Upper lobe of left lung (tissue), 6 donors: ENCODE measurements at places on chromosomes 7 and 10. TPM values are rescaled to one million over a fixed set of nuclear protein-coding genes. Genes with fewer than 3 reads are reported as not detected.

VWDE gene
- 2.3 TPM for total RNA-seq

SLC26A3 gene
- not detected for total RNA-seq

TFR2 gene
- 2.1 TPM for total RNA-seq

TMED4 gene
- 205 TPM for total RNA-seq

DNA sequence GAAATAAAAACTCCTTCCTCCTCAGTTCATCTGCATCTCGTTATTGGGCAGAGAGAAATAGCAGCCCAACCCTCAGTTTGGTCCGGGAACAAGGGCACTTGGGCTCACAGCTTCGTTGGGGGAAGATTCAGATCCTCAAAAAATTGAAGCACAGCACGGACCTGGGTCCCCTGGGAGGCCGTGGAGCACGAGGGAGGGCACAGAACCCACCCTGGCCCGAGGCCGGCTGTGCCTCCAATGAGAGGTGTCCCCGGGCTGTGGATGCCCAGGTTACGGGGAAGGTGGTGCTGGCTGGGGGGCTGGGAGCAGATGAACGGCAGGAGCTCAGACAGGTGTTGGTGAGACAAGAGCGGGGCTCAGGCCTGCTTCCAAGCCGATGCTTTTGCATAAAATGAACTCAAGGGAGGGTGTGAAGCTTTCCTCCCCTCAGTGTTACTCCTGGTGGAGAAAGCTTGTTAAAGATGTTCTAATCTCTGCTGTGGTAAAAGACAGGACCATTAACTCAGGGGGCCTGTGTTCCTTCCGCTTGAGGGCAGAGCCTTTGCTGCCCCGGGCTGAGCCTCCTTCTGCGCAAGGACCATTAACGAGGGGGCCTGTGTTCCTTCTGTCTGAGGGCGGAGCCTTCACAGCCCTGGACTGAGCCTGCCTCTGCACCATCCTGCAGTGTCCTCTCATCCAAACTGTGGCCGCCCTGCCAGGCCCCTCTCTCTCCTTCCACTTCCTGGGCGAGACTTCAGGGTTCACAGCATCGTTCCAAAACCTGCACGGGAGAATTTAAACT is 302.2 kb downstream of the ADARB2 start:
- DNase-seq: no peak
- H3K27ac ChIP-seq: no peak overlapping the region
- no peaks in the 10 kb centered on the region for H3K36me3 ChIP-seq
- no peak overlapping the region for H3K4me3 ChIP-seq
- H3K4me1 ChIP-seq: no peaks in the 10 kb centered on the region

- H3K4me3 ChIP-seq: no peak overlapping the region
- no peaks in the 10 kb centered on the region for H3K27me3 ChIP-seq
- H3K4me1 ChIP-seq: no peaks in the 10 kb centered on the region
- no peak for DNase-seq
- H3K27ac ChIP-seq: no peak overlapping the region
Observed at GRCh38 chr10:22379059-22379458, 33.8 kb downstream of the SPAG6 start.

DNA sequence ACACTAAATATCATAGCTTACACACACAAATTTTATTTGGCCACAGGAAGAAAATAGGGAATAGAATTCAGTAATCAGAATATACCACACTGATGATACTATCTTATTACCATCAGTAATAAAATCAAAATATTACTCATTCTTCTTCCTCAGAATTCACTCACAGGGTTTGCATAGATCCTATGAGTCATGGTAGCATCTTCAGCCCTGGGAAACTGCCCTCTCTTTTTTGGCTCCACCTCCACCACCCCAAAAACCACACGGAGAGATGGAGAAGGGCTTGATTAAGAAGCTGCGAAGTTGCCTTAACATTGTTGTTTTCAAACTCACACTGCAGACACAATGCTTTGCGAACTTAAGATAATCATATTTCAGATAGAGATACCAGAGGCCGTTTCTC is 154.1 kb upstream of the AHR start:
- no peaks in the 10 kb centered on the region for H3K36me3 ChIP-seq
- no peaks in the 10 kb centered on the region for H3K27me3 ChIP-seq
- H3K27ac ChIP-seq: no peak overlapping the region
- DNase-seq: no peak
- no peak overlapping the region for H3K4me3 ChIP-seq
- H3K4me1 ChIP-seq: peaks cover 8% of the 10 kb centered on the region

- H3K4me1 ChIP-seq: peaks cover 11% of the 10 kb centered on the region
- no peaks in the 10 kb centered on the region for H3K36me3 ChIP-seq
- no peak overlapping the region for H3K4me3 ChIP-seq
- DNase-seq: no peak
Observed at GRCh38 chr10:31076610-31076988, 44.9 kb upstream of the ZNF438 start.

- no peaks in the 10 kb centered on the region for H3K4me1 ChIP-seq
- DNase-seq: no peak
- peaks cover 69% of the 10 kb centered on the region for H3K36me3 ChIP-seq
- no peak overlapping the region for H3K4me3 ChIP-seq
- no peak overlapping the region for H3K27ac ChIP-seq
Observed at GRCh38 chr7:93138576-93138975, 9.6 kb downstream of the SAMD9L start.

DNA sequence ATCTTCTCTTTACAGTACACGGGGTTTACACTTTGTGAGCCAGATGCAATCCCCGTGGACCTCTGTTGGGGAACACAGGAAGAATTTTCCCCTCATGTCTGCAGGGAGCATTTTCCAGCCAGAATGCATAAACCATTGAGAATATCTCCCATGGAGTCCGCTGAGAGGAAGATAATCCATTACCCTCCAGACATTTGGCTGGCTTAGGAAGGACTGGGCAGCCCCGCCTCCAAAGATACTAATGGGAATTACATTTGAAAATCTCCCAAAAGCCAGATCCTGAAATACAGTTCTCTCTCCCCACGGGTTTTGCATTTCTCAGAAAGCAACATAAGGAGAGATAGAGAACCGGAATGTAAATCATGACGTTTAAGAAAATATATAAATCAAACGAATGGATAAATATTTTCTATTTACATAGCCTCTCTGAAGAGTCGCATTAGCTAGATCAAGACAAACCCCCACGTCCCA is 53.5 kb downstream of the TRIL start:
- H3K27me3 ChIP-seq: no peaks in the 10 kb centered on the region
- H3K36me3 ChIP-seq: no peaks in the 10 kb centered on the region
- H3K4me3 ChIP-seq: peak overlapping the region; percentile 35
- H3K27ac ChIP-seq: no peak overlapping the region
- DNase-seq: no peak

DNA sequence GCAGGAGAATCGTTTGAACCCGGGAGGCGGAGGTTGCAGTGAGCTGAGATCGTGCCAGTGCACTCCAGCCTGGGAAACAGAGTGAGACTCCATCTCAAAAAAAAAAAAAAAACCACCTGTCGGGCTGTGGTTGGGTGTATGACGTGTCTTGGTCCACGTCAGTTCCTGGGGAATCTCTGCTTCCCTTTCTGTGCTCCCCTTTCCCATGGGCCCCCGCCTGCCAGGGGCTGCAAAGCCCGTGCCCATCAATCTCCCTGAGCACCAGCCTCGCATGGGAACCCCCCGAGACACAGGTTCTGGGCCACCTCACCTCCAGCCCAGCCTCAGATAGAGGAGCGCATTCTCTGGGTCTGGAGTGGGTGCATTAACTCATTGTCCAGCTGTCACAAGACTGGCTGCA is 2.3 kb upstream of the SH2B2 start:
- no peaks in the 10 kb centered on the region for H3K27me3 ChIP-seq
- H3K4me1 ChIP-seq: peaks cover 30% of the 10 kb centered on the region
- no peak overlapping the region for H3K4me3 ChIP-seq
- peak overlapping the region; percentile 94 for H3K27ac ChIP-seq
- no peaks in the 10 kb centered on the region for H3K36me3 ChIP-seq

GRCh38 chr7:26515314-26515842 is 223.7 kb downstream of the SNX10 start:
- no peak overlapping the region for H3K4me3 ChIP-seq
- H3K27me3 ChIP-seq: no peaks in the 10 kb centered on the region
- no peak for DNase-seq
- H3K36me3 ChIP-seq: no peaks in the 10 kb centered on the region
- no peaks in the 10 kb centered on the region for H3K4me1 ChIP-seq

DNA sequence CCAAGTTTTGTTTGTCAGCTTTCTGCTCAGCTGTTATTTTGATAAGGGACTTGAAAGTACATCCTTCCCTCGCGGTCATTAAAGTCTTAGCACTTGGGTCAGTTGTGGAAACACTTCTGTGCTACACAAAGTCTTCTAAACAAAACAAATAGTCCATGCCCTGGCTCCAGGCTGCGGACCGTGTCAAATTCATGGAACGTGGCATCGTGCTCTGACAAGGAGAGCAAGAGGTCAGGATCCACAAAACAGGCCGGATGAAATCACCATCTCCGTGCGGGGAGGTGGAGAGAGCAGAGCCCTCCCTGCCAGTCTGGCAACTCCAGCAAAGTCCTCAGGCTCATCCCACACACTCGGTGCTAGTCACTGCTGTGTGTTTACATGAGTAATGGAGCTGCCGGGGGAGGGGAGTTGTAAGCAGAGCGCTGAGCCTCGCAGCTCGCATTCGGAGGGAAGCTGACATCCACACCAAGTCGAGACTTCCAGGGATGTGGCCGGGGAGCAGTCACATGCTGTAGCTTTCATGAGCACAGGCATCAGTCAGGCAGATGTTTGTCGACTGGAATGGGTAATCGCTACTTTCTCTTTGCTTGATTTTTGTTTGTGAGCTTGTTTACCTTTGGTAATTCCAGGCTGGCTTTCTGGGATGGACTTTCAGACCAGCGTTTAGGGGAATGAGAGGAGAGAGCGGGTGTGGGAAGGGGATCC is 147.6 kb downstream of the ARID5B start:
- H3K4me1 ChIP-seq: peaks cover 46% of the 10 kb centered on the region
- H3K27ac ChIP-seq: peak overlapping the region; percentile 93
- H3K36me3 ChIP-seq: no peaks in the 10 kb centered on the region
- DNase-seq: no peak
